Fibroblast of skin of abdomen (primary cell): ENCODE measurements at places on chromosomes 12 and 14.
A peak's percentile ranks its signal among the peaks of the same experiment; 100 is the strongest.

DNA sequence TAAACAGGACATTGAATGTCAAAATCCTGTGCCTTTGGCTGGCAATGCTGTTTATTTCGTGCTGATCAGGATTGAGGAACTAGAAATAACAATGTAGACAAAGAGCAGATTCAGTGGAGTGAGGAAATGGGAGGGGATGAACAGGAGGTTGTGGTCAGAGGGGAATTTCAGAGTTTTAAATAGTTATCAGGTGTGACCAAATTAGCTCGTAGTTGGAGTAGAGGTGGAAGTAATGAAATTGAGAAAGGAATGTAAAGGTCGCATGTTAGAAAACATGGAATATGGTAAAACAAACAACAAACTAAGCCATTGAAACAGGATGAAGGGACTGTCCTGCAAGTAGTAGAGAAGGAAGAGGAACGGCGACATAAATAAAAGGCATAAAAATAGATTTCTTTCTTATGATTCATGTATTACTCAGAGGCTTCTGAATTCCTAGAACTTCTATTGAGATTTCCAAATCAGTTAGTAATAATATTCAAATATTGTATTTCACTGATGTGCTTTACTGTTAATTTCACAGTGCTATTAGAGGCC is 9.5 kb upstream of the SAV1 start:
- DNase-seq: peak; percentile 69

GRCh38 chr12:121550974-121551634 is 29.7 kb downstream of the KDM2B start:
- no peak for DNase-seq

- DNase-seq: no peak
These were observed 199.0 kb downstream of the DUSP6 start for GRCh38 chr12:89153341-89153740.

DNA sequence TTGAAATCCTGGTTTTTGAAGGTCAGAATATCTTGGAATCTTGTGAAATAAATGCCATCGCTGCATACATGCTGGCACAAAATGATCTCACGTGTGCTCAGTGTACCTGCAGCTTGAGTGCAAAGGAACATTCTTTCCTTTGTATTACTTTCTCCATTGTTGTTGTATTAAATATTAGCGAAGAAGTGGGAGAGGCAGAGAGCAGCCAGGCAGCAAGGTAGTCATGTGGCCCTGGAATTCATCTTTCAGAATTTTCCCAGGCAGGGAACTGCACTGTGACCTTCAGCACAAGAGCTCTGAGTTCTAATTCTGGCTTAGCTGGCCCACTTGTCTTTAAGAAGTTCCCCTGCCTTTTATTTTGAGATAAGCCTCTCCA is 145.5 kb downstream of the PRKCH start:
- DNase-seq: no peak

GRCh38 chr12:106685381-106685780 is 89.1 kb upstream of the RIC8B start:
- no peak for DNase-seq

GRCh38 chr14:25259470-25259869 is 209.5 kb upstream of the STXBP6 start:
- no peak for DNase-seq

DNA sequence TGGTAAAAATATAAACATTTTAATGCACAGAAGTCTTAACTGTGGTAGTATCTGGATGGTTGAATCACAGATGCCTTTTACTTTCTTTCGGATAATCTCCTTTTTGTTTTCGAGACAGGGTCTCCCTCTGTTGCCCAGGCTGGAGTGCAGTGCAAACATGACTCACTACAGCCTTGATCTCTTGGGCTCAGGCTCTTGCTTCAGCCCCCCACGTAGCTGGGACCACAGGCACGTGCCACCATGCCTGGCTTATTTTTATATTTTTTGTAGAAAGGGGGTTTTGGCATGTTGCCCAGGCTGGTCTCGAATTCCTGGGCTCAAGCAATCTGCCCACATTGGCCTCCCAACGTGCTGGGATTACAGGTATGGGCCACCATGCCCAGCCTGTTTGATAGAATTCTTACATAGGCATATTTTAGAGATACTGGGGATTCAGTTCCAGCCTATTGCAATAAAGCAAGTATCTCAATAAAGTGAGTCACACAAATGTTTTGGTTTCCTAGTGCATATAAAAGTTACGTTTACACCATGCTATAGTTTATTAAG is 99.2 kb downstream of the SNAPC1 start:
- no peak for DNase-seq

GRCh38 chr12:13156277-13156676 is 40.2 kb upstream of the EMP1 start:
- no peak for DNase-seq

DNA sequence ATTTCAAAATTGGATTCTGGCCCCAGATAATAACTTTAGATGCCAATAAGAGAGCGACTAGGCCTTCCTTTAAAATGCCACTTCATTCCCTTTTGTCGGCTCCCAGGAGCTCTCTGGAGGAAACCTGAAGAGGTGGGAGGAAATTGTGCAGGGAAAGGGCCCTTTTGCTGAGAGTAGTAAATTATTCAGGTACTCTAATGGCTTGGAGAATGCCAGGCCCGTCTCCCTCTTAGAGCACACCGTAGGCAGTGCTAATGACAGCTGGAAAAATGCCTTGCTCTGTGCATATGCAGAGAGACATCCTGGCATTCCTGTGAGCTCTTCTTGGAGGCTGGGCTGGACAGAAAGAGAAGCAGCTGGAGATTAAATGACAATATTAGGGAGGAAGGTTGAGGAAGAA is 115.0 kb upstream of the RPH3A start:
- no peak for DNase-seq

- peak; percentile 84 for DNase-seq
These were observed 15.9 kb downstream of the TAOK3 start for GRCh38 chr12:118356809-118357256.

GRCh38 chr14:55802986-55803872 is 223.2 kb downstream of the KTN1 start:
- no peak for DNase-seq
